ENCODE measurements at places on chromosomes 7 and 10. TPM values are rescaled to one million over a fixed set of nuclear protein-coding genes. Genes with fewer than 3 reads are reported as not detected.

NPY gene
- not detected for total RNA-seq

SCART1 gene
- 1.2 TPM for total RNA-seq

PRSS2 gene
- total RNA-seq, result not detected

OR6B1 gene
- total RNA-seq, result not detected

TMEM213 gene
- not detected for total RNA-seq
